ENCODE measurements at places on chromosomes 7 and 10.

GRCh38 chr10:71238626-71239025 is 26.3 kb downstream of the UNC5B start:
- no peak for DNase-seq

GRCh38 chr7:73828107-73828803 is 2.5 kb upstream of the CLDN4 start:
- no peak for DNase-seq

- no peak for DNase-seq
Measured at GRCh38 chr10:116673866-116674265, 53.1 kb downstream of the PNLIPRP2 start.

- DNase-seq = no peak
Measured at GRCh38 chr10:117135026-117135372, 3.1 kb downstream of the VAX1 start.

DNA sequence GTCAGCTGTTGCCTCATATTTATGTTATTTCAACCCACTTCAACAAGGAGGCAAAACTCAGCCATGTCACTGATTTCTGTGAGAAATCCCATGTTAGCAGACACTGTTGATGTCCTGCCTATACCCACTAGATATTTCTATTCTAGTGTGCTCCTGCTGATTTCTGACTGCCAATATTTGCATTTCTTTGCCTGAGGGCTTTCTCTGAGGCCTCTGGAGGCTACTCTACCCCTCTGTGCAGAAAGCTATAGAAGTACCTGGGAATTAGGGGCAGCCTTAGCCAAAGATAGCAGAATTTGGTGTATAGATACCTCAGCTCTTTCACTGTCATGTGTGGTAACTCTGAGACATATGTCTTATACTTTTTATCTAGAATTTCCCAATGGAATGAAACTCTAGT is 348.8 kb downstream of the SORCS3 start:
- DNase-seq = no peak

- no peak for DNase-seq
Measured at GRCh38 chr10:103612462-103613365, 119.2 kb downstream of the NEURL1 start.

- DNase-seq = peak; percentile 77
Measured at GRCh38 chr7:132580717-132581285, 4.5 kb upstream of the PLXNA4 start.

DNA sequence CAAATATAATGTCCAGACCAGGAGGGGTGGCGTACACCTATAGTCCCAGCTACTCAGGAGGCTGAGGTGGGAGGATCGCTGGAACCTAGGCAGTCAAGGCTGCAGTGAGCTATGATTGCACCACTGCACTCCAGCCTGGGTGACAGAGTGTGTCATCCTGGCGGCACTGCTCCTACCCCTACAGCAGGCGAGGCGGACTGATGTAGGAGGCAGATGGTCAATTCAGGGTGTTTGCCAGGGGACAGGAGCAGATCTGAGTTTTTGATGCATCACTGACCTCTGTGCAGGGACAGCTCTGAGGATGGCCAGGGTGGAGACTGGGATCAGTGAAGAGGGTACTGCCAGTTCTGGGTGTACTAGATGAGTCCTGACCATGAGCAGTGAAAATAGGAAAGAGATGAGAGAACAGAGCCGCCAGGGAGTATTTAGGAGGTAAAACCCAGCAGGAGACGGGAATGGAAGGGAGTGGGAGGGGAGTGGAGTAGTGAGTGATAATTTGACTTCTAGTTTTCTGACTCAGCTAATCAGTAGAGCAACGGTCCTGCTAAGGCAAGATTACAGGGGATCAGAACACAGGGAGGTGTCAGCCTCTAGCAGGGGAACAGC is 75.3 kb downstream of the HIP1 start:
- DNase-seq = no peak

- no peak for DNase-seq
Measured at GRCh38 chr10:77333610-77334340, 303.8 kb downstream of the KCNMA1 start.

DNA sequence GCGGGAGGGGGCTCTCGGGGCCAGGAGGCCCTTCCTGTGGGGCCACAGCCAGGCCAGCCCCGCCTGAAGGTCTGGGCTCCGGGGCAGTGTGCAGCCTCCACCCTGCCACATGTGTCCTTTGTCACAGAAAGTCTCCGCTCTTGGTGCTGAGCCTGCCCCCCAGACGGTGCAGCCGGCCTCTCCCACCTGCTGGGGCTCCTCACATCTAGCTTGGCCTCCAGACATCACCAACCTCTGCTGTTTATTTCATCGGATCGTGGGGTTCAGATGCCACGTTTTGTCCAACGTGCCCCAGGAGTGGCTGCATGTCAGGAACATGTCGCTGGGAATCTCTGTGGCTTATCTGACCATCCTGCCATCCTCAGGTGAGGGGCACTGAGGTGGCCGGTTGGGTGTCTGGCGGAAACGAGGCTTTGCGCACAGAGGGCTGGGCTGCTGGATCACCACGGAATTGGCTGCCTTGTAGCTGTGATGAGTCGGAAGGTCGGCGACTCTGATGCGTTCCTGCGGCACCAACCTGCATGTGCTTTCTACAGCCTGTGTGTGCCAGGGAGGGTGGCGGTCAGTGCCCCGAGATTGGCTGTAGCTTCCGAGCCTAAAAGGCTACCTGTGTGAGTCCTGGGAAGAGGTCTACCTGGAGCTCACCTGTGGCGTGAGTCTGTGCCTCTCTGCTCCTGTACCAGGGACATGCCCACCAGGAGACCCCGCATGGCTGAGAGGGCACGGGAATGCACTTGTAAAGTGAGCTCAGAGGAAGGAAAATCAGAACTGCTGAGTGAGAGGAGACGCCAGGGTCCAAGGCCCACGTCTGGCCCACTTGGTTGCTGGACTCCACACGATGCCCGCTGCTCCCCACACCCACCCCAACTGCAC is 316.4 kb downstream of the DNAJB6 start:
- DNase-seq = no peak

- no peak for DNase-seq
Measured at GRCh38 chr7:131935180-131935579, 378.8 kb upstream of the PODXL start.

- DNase-seq = no peak
Measured at GRCh38 chr10:121469797-121470606, 128.2 kb downstream of the FGFR2 start.
